ENCODE measurements at places on chromosomes 12 and 14. TPM values are rescaled to one million over a fixed set of nuclear protein-coding genes. Genes with fewer than 3 reads are reported as not detected.

DNA sequence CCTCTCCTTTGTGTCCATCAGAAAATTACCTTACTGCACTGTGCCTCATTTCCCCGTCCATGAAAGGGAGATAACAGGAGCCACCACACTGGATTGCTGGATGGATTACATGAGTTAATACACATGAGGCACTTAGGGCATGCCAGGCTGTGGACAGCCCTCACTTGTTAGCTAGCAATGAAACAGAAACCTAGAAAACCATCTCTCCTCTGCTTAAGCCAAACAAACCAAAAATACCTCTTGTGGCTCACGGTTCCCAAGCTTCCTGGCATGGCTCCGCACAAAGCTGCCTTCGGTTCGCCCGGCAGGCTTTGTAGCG is 660 bp upstream of the HCFC2 start:
- DNase-seq: no peak

DNA sequence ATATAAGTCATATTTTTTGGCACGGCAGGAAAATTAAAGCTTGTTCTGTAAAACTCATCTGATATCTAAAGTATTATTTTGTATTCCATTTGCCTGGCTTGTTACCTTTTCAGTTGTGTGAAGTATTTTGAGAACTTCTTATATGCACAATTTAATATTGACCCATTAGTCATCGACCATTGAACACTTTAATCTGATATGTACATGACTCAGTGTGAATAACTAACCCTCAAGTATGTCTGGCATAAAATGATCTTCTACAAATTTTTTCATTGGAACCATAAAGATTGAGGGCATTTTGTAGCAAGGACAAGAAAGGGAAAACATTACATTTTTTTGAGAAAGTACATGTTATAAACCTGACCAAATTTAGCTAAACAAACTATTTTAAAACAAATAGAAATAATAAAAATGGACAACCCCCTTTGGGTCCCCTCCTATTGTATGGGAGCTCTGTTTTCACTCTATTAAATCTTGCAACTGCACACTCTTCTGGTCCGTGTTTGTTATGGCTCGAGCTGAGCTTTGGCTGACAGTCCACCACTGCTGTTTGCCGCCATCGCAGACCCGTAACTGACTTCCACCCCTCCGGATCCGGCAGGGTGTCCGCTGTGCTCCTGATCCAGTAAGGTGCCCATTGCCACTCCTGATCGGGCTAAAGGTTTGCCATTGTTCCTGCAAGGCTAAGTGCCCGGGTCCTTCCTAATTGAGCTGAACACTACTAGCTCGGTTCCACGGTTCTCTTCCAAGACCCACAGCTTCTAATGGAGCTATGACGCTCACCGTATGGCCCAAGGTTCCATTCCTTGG is 118.8 kb downstream of the SLC6A15 start:
- DNase-seq: no peak

- DNase-seq: peak; percentile 56
Observed at GRCh38 chr12:111488271-111488670, 82.5 kb downstream of the SH2B3 start.

DNA sequence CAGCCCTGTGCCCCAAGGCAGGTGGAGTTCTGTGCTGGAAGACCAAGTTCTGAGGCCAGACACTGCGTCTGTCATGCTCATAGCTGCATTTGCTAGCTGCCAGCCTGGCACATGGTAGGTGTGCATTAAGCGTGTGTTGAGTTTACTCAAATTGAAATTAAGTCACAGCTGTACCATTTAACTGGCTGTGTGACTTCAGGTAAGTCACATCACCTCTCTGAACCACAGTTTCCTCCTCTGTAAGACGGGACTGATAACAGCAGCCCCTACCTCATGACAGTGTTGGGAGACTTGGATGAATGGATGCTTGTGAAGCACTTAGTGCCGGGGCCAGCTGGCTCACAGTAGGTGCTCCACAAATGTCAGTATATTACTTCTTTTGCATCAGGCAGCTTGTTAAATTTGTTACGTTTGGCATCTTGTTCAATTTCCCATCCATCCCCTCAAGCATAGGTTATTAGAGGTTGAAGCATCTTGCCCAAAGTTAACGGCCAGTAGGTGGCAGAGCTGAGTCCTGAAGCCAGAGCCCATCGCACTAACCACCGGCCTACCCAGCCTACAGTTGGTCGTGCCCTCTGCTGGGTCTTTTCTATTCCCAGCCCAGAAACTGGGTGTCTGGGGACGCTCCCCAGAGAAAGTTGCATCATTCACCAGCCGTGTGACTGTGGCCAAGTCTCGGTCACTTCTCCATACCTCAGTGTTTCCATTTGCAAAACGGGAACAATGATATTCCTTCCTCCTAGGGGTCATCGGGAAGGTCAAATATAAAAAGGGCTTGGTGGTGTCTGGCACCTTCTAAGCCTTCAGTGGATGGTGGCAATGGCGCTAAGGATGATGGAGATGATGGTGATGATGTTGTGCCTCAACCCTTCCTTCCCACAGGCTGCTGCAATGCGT is 4.5 kb downstream of the DAO start:
- DNase-seq: peak; percentile 39

DNA sequence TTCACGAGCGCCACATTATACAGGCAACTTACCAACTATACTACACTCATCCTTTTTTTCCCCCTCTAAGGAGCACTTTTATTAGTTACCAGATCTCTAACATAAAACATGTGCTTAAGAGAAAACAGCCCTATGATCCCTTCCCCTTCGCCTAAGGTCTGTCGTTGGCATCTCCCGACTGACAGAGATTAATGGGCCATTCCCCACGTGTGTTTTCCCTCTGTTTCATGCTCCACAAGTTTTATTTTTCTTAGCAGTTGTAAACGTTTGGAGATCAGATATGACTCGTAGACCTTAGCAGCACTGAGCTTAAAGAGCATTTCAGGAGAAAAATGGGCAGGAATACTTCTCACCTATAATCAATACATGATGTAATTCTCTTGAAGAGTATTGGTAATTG is 51.4 kb upstream of the FZD10 start:
- no peak for DNase-seq

DNA sequence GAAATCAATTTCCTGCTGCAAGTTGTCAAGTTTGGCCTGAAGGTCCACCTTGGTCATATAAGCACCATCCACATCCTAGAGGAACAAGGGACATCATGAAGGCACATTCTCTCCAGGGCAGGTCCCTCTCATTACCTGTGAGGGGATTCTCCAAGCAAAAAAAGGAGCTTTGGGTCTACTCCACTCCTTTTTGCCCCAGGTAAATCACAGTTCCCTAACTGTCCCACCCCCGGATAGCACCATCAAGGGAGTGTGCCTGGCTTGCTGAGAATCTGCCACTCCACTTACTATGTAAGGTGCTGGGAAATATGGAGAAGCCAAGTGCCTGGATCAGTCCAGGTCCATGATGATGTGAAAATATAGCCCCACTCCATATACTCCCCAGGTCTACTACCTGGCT is 2.5 kb downstream of the KRT1 start:
- no peak for DNase-seq

DNA sequence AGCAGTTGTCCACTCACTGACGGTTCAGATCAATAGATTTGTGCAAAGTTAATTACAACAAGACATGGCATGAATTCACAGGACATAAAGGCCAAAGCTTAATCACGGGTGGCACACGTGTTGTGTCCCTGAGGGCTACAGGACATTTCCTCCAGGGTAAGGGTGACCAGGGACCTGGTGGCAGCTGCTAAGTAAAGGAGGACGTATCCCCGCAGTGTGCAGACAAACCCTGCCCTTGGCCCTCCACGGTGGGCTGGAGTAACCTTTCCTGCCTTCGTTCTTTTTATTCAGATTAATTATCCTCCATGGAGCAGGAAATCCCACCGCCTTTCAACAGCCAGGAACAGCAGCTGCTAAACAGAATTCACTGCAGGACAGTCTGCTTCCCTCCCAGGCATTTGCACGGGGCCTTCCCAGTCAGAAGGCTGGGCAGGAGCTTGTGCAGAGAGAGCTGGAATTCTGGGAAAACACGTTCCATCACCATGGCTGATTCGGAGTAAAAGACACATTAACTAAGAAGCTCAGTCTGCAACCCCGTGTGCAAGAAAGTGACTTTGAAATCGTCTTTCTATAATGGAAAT is 289.9 kb upstream of the SFSWAP start:
- DNase-seq: no peak

- DNase-seq: no peak
Observed at GRCh38 chr12:54625598-54625997, 9.1 kb downstream of the LACRT start.

DNA sequence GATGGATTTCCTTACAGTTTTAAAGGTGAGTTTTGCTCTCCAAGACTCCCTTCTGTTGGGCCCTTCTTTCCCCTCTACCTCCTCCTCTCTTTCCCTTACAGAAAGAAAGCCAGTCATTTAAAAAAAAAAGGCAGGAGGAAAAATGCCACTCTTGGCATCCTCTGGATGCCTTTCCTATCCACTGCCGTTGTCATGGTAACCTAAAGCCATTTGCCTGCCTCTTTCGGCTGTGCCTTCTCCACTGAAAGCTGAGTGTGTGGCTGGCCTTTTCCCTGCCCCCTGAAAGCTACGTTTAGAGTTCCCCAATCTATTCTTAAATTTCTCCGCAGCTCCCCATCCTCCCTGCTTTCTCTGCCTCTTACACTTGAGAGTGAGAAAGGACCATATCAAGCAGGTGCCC is 67.1 kb downstream of the TUNAR start:
- no peak for DNase-seq

DNA sequence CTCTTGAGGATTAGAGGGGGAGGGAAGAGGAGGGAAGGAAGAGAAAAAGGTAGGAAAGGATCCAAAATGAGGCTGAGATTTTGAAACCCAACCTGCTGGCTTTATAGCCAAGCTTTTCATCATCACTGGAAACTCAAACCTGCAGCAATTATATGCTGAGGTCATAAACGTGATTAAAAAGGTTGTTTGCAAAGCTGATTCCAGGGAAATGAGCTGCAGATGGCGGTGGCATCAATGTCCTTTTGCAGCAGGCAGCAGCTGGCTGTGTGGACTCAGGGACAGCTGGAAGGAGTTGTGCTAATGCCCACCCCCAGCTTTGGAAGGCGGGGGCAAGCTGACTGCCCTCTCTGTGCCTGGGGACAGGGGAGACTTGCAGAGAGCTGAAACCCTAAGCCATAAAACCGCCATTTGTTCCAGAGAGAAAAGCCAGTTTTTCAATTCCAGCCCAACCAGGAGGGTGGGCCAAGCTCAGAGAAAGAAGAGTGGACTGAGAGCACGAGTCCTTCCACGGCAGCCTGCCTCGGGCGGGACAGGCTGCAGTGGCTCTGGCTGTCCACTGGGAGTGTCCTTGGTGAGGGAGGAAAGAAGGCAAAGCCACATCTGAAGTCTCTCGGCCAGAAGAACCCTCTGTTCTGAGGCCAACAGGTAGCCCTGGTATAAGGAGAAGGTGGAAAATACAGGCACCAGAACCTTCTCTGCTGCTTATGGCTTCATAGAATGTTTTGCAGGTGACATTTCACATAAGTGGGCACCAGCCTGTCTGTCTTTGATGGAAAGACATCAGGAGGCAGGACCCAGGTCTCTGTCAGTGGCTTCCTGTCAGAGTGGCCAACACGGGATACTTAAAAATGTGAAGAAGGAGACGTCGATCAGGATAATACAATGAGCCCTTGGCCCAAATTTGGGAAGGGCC is 90.7 kb downstream of the SINHCAF start:
- no peak for DNase-seq

GRCh38 chr12:41120211-41120610 is 67.9 kb upstream of the PDZRN4 start:
- DNase-seq: no peak

DNA sequence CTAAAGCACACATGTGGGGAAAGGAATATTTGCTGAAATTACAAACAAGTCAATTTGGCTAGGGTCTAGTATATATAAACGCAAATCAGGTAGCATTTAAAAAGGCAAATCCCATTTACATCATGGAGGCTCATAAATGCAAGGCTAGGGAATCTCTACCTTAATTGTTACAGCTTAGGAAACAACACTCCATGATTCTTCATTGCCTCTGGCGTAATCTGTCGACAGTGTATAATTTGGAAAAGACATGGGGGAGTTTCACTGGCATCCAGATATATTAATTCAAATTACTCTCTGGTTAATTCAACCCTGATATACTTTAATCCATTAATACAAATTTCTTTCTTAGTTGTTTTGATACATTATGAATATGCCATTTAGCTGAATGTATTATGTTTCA is 1630.2 kb upstream of the FLRT2 start:
- no peak for DNase-seq

DNA sequence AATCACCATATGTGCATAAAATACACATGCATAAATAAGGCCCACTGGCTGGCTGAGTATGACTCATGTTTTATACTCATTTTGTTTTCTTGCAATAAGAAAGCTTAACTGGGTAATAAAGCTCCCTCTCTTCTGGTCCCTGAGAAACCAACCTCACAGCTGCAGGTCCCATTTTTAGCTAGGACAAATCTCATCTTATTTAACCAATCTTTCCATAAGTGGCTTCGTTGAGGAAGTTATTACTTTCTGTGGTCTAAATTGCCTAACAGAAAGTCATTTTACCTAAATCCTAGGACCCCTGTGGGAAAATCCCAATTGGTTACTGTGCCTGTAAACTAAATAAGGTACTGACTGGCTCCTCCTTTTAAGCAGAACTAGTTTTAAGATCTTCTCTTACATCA is 232.8 kb upstream of the FBXO33 start:
- no peak for DNase-seq

GRCh38 chr14:55599250-55599879 is 19.4 kb downstream of the KTN1 start:
- peak; percentile 32 for DNase-seq

- DNase-seq: no peak
Observed at GRCh38 chr12:23376238-23376637, 573.2 kb downstream of the SOX5 start.

DNA sequence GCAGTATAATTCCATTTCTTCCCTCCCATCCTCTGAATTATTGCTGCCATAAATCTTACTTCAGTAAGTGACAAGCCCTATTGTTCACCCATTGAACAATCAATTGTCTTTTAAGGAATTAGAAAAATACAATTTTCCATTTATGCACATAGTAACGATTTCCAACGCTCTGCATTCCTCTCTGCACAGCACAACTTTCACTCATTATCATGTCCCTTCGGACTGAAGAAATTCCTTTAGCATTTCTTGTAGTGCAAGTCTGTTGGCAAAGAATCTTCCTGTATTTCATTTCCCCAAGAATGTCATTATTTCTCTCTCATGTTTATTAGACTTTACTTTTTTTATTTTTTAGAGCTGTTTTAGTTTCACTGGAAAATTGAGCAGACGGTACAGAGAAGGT is 252.1 kb upstream of the RTL1 start:
- no peak for DNase-seq

Gene SMCO2
- total RNA-seq: not detected

Gene NUBPL
- total RNA-seq: 32.2 TPM

Gene ESR2
- 1.0 TPM for total RNA-seq

Gene ERC1
- 50.8 TPM for total RNA-seq

Gene BDKRB2
- total RNA-seq: 0.49 TPM

Gene PTPRO
- total RNA-seq: 0.82 TPM

Gene AQP6
- total RNA-seq: not detected

Gene ADCY4
- 26.6 TPM for total RNA-seq

Gene TRIAP1
- 17.9 TPM for total RNA-seq

Gene PLEKHG7
- not detected for total RNA-seq

Gene P2RX2
- not detected for total RNA-seq
